ENCODE measurements at places on chromosomes 12 and 14. TPM values are rescaled to one million over a fixed set of nuclear protein-coding genes. Genes with fewer than 3 reads are reported as not detected.

LRRC43 gene
- total RNA-seq = 0.35 TPM

KRT6C gene
- not detected for total RNA-seq

BIN2 gene
- not detected for total RNA-seq

IL26 gene
- total RNA-seq = not detected

KRT71 gene
- not detected for total RNA-seq

SYT10 gene
- 3.2 TPM for total RNA-seq

CCDC196 gene
- total RNA-seq = not detected

DBX2 gene
- not detected for total RNA-seq

BRMS1L gene
- 10.9 TPM for total RNA-seq

SMCO2 gene
- total RNA-seq = 0.80 TPM

SLC8A3 gene
- 1.0 TPM for total RNA-seq

KCNC2 gene
- total RNA-seq = not detected

DLGAP5 gene
- 150 TPM for total RNA-seq

RNASE2 gene
- total RNA-seq = not detected

RIMBP2 gene
- total RNA-seq = 0.31 TPM

SERPINA12 gene
- not detected for total RNA-seq

BORCS5 gene
- 17.4 TPM for total RNA-seq

CNTN1 gene
- total RNA-seq = 21.0 TPM

HOXC5 gene
- not detected for total RNA-seq

PHETA1 gene
- total RNA-seq = 13.7 TPM

TSHR gene
- not detected for total RNA-seq

TWF1 gene
- total RNA-seq = 27.9 TPM

LTBP2 gene
- 0.59 TPM for total RNA-seq

FBXO34 gene
- 14.4 TPM for total RNA-seq

IL22 gene
- total RNA-seq = not detected

RNF212B gene
- total RNA-seq = 1.2 TPM

KLRB1 gene
- not detected for total RNA-seq

SYNE3 gene
- total RNA-seq = not detected

TBC1D30 gene
- total RNA-seq = 5.7 TPM

RERGL gene
- not detected for total RNA-seq

MAP3K9 gene
- total RNA-seq = 24.7 TPM

KCNK10 gene
- 0.63 TPM for total RNA-seq

MYH6 gene
- not detected for total RNA-seq

COPZ1 gene
- total RNA-seq = 94.2 TPM

MMAB gene
- 18.5 TPM for total RNA-seq

TRIAP1 gene
- total RNA-seq = 58.5 TPM

ZNF839 gene
- total RNA-seq = 9.4 TPM

MYF6 gene
- total RNA-seq = not detected

ZDHHC22 gene
- 55.2 TPM for total RNA-seq

SRGAP1 gene
- 5.5 TPM for total RNA-seq

SLCO1A2 gene
- total RNA-seq = 4.4 TPM

EPYC gene
- not detected for total RNA-seq

TSFM gene
- total RNA-seq = 47.9 TPM
